ENCODE measurements at places on chromosomes 3 and 15.

- DNase-seq: no peak
These were observed 161.2 kb downstream of the SOX2 start for GRCh38 chr3:181872887-181873286.

DNA sequence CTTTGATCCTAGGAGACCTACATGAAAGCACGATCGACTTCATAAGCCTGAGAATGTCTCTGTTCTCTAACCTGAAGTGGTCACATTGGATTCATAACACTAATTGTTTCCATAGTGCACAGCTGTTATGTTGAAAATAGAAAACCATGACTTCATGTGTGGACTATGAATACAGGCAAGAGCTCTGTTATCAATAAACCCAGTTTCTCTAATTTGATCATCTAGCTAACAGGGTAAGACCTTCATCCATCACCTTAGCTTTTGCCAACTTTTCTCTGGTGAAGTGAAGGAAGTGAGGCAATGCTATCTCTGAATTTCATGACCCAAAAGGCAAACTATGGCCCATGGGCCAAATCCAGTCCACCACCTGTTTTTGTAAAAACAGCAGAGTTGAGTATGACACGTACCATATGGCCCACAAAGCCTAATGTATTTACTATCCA, 27.2 kb downstream of the ABI3BP start:
- DNase-seq: no peak

- DNase-seq: no peak
These were observed 730.6 kb upstream of the NECTIN3 start for GRCh38 chr3:110341047-110341446.

DNA sequence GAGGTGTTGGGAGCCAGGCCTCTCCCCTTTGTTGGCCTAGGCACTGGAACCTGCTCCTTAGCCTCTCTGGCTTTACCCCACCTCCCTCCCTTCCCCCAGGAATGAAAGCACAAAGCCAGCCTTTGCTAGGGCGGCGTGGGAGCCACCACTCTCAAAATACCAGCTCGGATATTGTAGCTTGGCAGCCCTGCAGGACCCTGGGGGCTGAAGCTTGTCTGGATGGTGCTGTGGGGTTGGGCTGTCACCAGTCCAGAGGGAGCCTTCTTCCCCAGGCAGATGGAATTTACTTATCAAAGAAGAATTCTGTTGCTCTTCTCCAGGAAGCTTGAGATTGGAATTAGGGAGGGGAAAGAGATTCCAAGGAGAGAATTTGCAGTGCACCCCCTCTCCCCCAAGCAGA, 14.9 kb upstream of the GRM2 start:
- DNase-seq: no peak

- DNase-seq: peak; percentile 79
These were observed 57.8 kb upstream of the HRH1 start for GRCh38 chr3:11096266-11097139.

- no peak for DNase-seq
These were observed 219.8 kb downstream of the FMN1 start for GRCh38 chr15:32974691-32975090.

GRCh38 chr3:52015438-52016228, 19.9 kb upstream of the RPL29 start:
- no peak for DNase-seq

GRCh38 chr15:78642331-78642730, 1.3 kb upstream of the CHRNB4 start:
- no peak for DNase-seq

GRCh38 chr3:44020143-44020542, 221.5 kb upstream of the TOPAZ1 start:
- no peak for DNase-seq

- no peak for DNase-seq
These were observed 7.2 kb downstream of the FSD2 start for GRCh38 chr15:82798531-82799166.

DNA sequence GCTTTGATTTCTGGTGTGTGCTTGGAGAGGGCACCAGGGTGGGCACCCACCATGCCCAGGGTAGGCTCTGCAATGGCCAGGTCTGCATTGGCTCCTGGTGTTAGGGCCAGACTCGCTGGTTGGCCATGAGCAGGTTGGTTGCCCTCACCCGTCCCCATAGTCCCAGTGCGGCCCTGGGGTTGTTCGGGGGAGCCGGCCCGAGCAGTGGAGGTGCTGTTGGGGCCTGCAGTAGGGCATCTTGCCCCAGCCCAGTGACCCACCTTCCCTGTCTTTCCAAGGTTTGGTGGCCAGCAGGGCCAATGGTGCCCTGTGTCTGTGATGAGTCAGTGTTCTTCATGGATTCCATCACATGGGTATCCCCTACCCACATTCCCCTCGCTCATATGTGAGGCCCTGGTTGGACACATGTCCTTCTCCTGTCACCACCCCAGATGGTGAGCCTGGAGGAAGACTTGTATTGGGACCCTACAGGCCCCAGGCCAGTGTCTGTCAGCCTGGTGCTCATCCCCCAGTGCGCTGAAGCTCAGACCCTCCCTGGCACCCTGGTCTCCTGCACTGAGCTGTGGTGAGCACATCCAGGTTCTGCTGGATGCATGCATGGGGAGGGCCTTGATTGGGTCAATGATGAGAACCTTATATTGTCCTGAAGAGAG, 190.1 kb downstream of the UBE3A start:
- no peak for DNase-seq

GRCh38 chr15:92681141-92681631, 25.6 kb upstream of the FAM174B start:
- no peak for DNase-seq

DNA sequence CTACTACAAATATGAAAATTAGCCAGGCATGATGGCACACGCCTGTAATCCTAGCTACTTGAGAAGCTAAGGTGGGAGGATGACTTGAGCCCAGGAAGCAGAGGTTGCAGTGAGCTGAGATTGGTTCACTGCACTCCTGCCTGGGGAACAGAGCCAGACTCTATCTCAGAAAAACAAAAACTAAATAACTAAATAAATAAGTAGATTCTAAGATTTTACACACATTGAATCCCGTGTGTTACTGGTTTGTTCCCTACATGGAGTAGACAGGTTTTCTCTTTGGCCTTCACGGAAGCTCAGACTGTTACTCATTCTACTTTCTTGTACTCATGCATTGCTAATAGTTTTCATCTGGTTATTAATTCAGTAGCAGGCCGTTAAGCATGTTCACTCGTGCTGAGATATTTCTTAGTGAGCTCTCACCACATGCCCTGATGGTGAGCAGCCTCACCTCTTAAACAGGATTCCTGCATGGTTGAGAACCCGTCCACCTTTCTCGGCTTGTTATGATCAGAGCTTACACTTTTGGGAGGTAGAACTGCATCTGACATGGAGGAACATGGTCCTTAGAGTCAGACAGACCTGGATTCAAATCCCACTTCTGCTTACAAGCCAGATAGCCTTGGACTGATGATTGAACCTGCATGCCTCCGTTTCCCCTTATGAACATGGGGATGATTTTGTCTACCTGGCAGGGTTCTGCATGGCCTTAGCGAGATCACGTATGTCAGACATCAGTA, 49.1 kb downstream of the CMTM7 start:
- no peak for DNase-seq

DNA sequence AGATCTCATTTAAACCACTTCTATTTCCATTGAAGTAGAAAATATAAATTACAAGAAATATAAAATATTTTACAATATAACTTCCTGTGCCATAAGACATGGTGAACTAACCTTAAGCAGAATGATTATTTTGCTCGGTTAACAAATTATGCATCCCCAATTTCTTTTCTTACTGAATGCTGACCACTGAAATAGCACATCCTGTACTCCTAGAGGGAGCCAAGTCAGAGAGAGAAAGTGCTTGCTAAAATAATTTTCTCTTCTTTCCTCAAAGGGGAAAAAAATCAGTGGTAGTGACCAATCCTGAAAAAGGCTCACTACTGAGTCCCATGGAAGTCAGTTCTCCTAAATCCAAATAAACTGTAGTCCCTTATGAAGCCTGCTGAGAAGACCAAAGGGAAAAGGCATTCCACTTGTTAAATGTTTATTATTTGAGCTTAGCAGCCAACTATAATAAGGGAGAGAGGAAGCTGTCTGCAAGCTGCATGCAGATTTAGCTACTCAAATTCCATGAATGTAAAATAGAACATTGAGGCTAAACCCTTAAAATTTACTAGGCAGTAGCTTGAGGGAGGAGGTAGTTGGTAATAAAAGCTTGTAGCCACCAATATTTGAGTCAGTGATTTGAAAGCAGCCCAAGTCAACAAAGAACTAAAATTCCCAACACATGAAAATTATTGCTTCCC, 33.1 kb downstream of the CEP152 start:
- DNase-seq: no peak

DNA sequence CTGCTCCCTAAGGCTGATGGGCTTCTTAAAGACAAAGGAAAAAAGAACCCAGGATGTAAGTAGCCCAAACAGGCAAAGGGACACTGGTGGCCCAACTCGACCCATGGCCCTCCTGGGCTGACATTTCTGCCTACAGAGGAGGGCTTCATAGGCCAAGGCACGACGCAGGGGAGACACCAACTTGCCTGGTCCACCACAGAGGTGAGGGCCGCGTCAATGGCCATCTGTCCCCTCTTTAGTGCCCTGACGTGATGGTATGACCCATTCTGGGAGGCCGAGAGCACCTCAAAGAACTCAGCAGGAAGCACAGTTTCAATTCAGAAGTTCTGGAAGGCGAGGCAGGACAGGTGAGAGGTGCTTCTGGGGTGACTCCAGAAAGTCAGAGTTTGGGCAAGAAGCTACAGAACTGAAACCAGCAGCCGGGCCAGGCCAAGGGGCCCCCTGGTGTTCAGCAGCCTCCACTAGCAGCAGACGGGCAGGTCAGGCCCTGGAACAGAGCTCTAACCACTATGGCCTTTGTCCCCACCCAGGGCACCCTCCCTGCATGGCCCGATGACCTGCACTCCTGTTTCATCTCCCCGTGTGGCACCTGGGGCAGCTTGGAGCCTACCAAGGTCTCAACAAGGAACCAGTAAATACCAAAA, 45.1 kb downstream of the HMCES start:
- no peak for DNase-seq

- DNase-seq: no peak
These were observed 88.1 kb downstream of the MEX3B start for GRCh38 chr15:81957698-81958097.

DNA sequence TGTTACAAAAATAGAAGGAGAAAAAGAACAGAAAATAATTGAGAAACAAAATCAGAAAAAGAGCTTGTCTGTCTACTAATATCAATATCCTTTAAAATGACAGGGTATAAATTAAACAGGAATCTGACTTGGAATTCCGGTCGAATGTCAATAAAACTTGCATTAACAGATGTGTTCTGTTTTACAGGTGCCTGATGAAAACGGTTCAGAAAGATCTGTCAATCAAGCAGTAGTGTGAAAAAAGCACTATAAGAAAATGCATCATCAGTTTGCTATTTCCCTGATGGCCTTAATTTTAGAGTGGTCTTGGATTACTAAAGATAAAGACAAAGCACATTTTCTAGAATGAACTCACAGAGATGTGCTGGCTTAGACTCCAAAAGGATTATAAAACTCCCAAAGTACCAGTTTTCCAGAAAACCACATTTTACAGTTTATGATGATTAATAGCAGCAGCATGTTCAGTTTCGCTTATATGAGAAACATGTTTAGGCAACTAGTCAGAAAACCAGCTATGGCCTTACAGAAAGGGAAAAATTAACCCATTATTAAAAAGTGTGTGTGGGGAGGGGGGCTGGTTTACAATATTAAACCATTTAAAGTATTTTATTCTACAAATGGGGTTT, 8.2 kb upstream of the C3orf38 start:
- no peak for DNase-seq

DNA sequence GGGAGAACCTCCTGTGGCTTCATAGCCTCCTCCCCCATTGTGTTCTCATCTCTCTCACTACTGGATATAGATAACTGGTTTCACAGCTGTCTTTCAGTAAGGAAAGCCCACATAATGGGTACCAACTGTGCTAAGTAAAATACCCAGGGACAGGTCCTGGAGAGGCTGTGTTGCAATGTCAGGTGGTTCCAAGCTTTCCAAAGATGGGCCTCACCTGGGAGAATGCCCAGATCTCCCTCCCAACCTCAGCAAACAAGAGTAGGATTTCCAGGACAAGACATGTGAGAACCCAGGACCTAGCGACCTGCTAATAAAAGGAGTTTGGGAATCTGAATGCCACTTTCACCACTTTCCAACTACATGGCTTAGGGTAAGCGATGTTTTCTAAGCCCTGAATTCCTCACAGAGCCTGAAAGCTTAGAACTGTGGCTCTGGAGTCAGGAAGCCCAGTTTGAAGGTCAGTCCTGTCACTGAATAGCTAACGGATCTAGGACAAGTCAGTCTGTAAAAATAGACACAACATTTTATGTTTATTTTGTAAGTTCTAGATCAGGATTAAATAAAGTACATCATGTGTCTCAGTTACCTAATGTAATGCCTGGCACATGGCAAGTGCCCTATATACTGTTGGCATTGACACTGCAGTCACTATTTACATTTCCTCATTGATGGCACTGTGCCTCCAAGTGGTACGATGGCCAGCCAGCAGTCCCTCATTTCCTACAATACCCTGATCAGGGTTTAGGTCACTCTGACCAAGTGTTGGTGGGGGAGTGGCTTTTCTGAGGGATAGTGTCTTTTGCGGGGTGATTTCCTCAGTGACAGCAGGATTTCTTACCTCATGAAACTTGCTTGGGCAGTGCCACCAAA, 11.9 kb downstream of the CERS3 start:
- no peak for DNase-seq

DNA sequence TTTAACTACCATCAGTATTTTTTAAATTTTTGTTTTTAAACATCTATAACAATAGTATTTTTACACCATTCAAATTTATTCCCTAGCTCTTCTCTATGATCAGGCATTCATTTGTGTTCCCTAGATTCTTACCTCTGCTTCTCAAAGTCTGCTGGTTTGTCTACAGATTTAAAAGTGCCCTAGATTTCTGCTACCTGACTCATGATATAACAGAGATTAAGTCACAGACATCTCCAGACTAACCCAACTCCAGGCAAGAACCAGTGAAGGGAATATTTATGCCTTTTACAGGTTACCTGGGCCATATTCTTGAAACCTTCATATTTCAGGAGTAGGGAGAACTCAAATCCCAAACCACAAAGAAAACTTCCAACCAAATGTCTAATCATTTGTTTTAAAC, 38.8 kb downstream of the ADAM10 start:
- DNase-seq: no peak

GRCh38 chr3:112097378-112097777, 11.2 kb downstream of the C3orf52 start:
- peak; percentile 35 for DNase-seq

DNA sequence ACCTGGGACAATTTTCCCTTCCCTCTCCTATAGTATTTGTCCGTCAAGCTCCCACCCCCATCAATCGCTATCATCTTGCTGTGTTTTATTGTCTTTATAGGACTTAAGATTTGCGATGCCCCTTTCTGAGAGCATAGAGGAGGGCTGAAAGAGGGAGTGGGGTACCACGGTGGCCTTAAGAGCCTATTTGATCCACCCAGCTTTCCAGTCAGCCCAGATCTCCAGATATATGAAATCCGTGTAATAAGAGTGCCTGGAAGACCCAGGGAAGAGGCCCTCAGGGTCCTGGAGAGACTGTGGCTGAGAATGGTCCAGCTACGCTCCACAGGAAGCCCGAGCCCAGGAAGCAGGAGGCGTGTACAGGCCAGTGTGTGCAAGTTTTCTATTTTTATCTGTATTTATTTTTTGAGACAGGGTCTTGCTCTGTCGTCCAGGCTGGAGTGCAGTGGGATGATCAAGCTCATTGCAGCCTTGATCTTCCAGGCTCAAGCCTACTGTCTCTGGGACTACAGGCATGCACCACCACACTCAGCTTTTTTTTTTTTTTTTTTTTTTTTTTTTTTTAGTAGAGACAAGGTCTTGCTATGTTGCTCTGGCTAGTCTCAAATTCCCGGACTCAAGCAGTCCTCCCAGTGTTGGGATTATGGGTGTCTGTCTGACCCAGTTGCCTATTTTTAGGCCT, 964 bp upstream of the NCKIPSD start:
- DNase-seq: no peak

Data from stimulated activated CD4-positive, alpha-beta T cell treated with anti-CD3 and anti-CD28 coated beads, Interleukin-1b, Interleukin-23, amount 100 ng/mL, for 48 hours (primary cell).